ENCODE measurements at places on chromosomes 1 and 21.

DNA sequence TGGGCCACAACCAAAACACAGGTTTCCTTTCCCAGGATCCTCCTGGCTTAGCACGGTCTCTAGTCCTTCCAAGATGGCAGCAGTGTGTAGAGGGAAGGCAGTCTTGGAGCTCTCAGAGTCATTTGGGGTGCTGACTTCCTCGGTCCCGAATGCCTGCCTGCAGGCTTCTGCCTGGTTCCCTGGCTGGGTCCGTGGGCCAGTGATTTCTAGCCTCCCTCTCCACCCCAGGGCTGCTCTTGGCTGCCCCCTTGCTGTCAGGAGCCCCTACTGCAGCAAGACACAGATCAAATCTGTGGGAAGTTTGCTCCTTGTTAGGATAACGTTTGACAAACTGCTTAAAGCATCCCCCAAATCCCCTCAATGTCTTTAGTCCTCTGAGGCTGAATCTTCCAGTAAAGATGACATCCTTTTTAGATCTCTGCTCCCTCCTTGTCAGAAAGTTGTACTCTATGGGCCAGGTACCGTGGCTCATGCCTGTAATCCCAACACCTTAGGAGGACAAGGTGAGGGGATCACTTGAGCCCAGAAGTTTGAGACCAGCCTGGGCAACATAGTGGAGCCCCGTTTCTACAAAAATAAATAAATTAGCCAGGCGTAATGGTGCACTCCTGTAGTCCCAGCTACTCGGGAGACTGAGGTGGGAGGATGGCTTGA lies 272.5 kb downstream of the RRAGC start:
- no peak for DNase-seq

DNA sequence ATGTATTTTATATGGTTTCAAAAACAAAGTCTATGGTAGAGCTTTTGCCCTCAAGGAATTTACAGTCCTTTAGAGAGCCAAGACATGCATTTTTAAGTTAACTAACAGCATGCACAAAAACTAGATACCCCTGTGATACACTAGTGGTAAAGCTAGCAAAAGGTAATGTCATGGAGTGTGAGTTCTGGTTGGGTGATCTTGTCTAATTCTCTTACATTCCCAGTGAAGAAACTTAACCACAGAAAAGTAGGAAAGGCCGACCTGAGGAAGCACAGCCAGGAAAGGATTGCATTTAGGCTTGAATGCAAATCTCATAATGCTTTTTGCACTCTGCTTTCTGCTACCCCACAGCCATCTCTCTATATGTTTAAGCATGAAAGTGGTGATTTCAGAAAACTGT lies 202.2 kb downstream of the ROR1 start:
- DNase-seq = no peak

- no peak for DNase-seq
These were observed 167.5 kb downstream of the CLIC6 start for GRCh38 chr21:34836103-34836932.

DNA sequence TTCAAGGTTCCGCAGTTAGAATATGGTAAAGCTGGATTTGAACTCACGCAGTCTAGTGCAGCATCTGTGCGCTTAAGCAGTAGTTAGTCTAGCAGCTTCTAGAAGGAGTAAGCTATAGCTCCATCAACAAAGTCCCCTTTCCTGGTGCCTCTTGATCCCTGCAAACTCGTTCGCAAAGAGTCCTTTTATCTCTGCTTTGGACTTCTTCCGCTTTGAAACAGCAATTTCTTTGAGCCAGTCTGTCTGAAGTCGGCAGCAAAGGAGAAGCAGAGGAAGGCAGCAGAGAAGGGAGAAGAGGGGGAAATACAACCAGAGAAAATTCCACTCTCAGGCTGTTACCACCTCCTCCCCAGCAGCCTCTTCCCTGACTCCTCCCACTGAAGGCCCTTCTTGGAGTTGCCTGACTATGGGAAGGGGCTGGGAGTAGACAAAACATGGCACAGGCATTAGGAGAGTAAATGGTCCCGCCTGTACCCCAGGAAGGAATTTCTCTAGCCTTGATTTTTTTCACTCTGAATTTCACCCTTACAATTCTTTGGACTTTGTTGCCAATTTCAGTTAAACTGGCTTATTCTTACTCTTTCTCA lies 25.9 kb downstream of the HSD3B2 start:
- DNase-seq = no peak

GRCh38 chr1:95237981-95238703 lies 4.1 kb downstream of the RWDD3 start:
- no peak for DNase-seq

GRCh38 chr1:14715802-14716201 lies 117.3 kb downstream of the KAZN start:
- no peak for DNase-seq

DNA sequence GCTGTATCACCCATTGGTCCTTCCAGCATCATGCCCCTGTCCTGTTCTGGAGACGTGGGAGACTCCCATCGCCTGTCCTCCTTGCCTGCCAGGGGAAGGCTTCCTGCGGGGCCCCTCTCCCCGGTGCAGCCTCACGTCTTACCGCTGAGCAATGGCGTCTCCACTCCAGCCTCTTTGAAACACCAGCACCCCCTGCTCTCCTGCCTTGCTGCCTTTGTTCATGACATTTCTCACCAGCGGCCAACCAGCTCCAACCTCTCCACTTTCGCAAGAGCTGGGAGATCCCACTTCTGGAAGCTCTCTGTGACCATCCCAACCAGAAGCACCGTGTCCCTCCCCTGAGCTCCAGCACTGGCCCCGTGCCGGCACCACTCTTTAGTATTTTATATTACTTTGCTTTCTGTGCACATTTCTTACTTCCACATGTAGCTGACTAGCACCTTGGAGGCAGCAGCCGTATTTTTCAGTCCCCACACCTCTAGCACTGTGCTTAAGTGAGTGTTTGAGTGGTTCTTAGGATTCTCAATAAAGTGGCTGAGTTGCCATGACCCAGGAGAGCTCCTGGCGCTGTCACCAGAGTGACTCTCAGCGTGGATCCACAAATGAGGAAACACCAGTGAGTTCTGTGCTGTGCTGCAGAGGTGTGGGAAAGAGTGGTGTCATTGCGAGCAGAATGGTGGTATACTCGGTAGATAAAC lies 83.5 kb downstream of the ATP5PO start:
- no peak for DNase-seq

- DNase-seq = no peak
These were observed 691 bp downstream of the RIMS3 start for GRCh38 chr1:40664791-40665190.

GRCh38 chr1:160567858-160568682 lies 11.2 kb downstream of the CD84 start:
- DNase-seq = no peak

DNA sequence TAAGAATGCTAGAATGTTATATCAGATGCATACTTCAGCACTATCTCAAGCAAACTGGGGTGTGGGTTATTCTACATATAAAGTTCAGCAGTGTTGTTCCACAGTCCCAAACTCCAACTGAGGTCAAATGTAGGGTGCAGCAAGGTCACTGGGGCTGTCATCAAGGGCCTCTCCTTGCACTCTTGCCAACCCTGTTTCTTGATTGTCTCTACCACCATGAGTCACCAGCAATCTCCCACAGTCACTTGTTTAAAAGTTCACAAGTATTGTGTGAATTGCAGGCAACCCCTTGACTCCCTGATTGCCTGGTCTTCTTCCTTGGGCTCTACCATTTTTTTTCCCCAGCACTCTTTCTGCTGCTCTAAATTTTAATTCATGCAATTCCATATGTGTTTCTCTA lies 10.6 kb downstream of the METTL18 start:
- no peak for DNase-seq
